Osteoblast (primary cell): ENCODE measurements at places on chromosomes 6 and 20. TPM values are rescaled to one million over a fixed set of nuclear protein-coding genes. Genes with fewer than 3 reads are reported as not detected.
A peak's percentile ranks its signal among the peaks of the same experiment; 100 is the strongest.

The RIPOR3 gene
- 1.1 and 2.4 TPM in 2 replicates for total RNA-seq

The TMEM244 gene
- total RNA-seq = not detected in 2 replicates

The ADGB gene
- total RNA-seq = under 0.01 TPM in 1 of 2 replicates, not detected in the other

The CDSN gene
- total RNA-seq = not detected in 2 replicates

The ALDH8A1 gene
- total RNA-seq = under 0.01 and 0.29 TPM in 2 replicates

The C6orf163 gene
- total RNA-seq = 2.7 and 3.3 TPM in 2 replicates

The POM121L2 gene
- under 0.01 TPM in 1 of 2 replicates, not detected in the other for total RNA-seq

The PPP1R16B gene
- total RNA-seq = not detected in 2 replicates

The F13A1 gene
- total RNA-seq = under 0.01 TPM in 2 replicates

The RHAG gene
- not detected in 2 replicates for total RNA-seq

DNA sequence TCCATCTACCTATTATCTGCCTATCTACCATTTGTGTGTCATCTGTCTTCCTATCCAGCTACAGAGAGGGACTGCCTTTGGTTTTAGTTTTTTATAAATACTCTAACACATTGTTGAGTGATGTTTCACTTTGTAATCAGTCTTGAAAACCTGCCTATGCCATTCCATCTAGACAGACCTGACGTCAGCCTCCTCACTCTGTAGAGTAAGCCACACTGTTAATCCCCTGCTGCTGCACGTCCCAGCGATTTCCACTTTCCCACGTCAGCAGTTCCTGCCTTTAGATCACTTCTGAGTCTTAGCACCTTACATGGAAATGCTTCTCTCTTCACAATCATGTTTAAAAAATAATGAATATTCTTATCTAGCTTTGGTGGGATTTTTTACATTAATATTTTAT, 54.8 kb downstream of the PLG start:
- no peak for DNase-seq

DNA sequence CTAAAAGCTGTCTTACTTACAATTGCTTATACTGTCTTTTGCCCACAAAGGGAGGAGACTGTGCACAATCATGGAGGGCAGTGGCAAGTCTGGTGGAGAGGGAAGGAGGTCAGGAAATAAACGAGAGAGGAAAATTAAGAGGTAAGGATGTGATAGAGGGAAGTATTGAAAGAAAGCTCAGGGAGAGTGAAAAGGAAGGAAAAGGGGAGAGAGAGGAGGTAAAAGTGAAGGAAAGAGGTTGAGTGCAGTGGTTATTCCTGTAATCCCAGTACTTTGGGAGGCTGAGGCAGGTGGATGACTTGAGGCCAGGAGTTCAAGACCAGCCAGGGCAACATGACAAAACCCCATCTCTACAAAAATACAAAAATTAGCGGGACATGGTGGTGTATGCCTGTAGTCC, 82.7 kb upstream of the EPB41L1 start:
- no peak for DNase-seq

- DNase-seq = no peak
These were observed 50.9 kb upstream of the CD2AP start for GRCh38 chr6:47426524-47427302.

- no peak for DNase-seq
These were observed 673.1 kb downstream of the HTR1B start for GRCh38 chr6:76790045-76790796.

DNA sequence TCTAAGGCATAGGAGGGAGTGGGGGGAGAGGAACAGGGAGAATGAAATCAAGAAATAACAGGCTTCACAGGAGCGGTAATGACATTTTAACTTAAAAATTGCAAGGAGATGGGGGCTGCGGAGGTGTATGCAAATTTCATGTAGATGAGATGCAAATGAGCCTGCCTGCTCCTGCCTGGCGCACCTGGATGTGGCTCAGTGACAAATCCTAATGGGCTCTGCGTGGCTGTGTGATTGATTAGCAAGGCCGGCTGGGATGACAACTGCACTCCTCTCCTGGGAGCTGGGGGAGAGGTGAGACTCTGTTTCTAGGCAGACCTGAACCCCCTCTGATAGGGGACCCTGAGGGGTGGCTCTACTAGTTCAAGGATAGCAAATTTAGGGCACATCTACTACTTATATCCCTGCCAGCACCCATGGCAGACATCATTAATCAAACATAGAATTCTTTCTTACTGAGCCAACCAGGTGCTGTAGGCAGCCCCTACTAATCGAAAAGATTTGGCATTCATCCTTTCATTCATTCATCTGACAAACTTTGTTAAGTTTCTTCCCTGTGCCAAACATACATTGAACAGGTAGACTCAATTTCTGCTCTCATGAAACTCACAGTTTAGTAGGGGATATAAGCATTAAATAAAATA, 38.4 kb upstream of the TGM2 start:
- peak; percentile 30 for DNase-seq

DNA sequence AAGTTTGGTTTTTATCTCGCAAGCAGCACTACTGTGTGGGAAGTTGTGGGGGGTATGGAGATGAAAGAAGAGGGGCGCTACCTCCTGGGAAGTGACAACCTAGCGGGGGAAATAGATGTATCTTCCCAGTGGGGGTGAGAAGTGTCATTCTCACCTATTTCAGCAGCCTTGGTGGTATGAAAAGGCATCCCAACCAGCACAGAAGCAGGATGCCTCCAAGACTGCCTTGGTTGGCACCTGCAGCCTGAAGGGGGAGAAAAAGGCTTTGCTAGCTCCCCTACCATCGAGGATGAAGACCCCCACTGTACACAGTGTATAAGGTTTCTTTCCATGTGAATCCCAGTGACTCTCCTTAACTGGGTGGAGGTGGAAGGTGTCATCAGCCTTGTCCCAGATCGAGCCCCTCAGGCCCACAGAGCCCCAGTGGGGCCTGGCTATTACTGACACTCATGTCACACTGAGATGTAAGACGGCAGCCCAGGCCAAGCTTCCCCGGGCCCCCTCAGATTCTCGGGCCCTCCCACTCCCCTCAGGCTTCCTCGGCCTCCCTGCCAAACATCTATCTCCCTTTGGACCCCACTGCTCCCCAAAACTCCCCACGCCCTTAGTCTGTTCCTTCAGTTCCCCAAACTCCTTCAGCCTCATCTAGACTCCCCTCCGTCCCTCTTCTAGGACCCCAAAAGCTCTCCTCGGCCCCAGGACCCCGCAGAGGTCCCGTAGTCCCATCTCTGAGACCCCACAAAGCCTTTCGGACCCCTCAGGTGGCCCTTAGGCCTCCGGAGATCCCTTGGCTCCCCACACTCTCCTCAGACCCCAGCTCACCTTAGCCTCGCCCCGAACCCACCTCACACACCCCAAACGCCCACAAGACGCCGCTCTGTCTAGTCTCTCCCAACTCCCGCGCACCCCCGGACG, 688 bp downstream of the COMMD7 start:
- DNase-seq = peak; percentile 60

GRCh38 chr6:72631480-72631879, 9.6 kb downstream of the KCNQ5 start:
- DNase-seq = peak; percentile 58

DNA sequence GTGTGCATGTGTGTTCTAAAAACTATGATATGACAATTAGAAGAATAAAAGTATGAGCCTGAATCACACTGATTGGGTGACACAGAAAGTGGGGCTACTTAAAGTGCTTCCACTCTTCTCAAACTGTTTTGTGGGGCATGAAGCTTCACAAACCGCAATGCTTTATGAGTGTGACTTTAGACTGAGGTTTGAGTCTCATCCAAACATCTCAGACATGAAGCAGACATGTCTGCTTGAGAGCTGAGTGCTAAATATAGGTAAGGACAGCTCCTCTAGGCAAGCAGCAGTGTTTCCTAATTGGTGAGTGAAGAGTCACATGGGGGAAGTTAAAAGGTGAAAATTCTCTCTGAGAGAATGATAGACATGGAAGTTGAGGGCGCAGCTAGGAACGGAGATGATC, 726.9 kb upstream of the CITED2 start:
- peak; percentile 13 for DNase-seq

DNA sequence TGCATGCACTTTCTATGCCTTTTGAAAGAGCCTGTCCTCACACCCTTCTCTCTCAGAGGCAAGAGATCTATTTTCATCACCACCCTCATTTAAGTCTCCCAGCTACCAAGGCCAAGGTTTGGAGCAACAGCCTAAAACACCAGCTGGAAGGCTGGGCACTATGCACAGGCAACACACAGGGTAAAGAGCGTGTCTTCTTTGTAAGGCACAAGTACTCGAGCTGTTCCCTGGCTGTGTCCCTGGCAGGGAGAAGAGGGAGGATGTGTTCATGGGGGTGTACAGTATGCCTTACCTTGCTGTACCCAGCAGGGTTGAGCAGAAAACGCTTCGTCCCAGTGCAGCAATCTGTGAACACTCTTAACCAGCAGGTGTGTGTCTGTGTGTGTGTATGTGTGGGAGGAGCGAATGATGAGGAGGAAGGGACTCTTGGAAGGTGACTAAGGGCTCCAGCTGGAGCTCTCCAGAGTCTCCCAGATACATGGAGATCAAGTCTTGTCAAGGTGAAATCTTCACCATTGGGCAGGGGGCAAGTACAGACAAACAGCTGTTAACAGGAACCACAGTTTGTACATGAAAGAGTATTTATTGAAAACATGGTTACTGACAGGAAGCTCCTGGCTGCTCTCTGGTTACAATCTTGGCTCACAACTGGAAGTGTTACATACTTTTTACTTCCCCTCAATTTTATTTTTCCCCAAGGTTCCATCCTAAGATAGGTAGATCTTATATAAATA, 40.8 kb downstream of the ELMO2 start:
- DNase-seq = peak; percentile 22
